Fibroblast of villous mesenchyme (primary cell): ENCODE measurements at places on chromosomes 6 and 20.
A peak's percentile ranks its signal among the peaks of the same experiment; 100 is the strongest.

- no peak for DNase-seq
These were observed 142.0 kb downstream of the UST start for GRCh38 chr6:148888856-148889255.

DNA sequence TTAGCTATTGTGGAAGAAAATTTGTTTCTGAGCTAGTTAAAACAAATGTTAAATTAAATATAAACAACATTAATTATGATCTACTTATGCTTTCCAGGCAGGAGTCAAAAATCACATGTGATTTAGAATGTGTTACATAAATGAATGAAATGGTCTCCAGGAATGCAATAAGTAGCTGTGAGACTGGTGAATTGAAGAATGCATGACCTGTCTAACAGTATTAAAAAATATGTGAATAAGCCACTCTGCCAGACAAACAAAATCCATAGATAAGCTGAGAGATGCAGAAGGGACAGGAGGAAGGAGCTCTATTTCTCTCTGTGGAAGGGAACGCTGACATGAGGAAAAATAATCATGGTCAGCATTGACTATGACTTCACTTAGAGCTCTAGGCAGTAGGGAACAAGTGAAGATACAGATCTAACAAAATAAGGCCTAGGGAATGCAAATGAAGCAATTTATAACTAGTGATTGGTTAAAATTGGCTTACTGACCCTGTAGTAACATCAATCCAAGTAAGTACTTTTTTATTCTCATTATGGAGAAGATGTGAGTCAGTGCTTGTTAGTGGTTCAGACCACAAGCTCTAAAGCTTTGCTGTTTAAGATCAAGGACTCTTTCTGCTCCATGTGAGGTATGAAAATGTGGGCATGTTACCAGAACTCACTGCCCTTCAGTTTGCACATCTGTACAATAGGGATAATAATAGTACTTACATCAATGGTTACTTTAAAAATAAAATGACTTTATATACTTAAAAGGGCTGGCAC is 432.6 kb downstream of the MMUT start:
- DNase-seq = peak; percentile 36

- DNase-seq = no peak
These were observed 155.5 kb downstream of the PRL start for GRCh38 chr6:22141241-22141745.

- no peak for DNase-seq
These were observed 272.7 kb upstream of the IRAK1BP1 start for GRCh38 chr6:78594668-78595066.

DNA sequence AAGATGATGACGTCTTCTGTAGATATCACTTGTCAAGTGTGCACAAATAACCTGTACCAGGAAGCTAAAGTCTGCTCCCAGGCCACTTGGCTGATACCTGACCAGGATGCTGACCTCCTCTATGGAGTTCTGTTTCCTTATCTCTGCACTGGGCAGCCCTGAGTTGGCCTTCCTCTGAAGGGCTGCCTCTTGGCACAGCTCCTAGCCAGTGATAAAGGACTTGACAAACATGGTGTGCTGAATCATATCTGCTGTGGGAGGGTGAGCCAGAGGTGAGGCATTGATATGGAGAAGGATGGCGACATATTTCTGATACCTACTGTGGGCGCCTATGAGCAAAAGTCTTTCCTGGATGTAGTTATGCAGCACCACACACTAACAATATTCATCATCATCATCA is 32.8 kb upstream of the FOXA2 start:
- DNase-seq = no peak

DNA sequence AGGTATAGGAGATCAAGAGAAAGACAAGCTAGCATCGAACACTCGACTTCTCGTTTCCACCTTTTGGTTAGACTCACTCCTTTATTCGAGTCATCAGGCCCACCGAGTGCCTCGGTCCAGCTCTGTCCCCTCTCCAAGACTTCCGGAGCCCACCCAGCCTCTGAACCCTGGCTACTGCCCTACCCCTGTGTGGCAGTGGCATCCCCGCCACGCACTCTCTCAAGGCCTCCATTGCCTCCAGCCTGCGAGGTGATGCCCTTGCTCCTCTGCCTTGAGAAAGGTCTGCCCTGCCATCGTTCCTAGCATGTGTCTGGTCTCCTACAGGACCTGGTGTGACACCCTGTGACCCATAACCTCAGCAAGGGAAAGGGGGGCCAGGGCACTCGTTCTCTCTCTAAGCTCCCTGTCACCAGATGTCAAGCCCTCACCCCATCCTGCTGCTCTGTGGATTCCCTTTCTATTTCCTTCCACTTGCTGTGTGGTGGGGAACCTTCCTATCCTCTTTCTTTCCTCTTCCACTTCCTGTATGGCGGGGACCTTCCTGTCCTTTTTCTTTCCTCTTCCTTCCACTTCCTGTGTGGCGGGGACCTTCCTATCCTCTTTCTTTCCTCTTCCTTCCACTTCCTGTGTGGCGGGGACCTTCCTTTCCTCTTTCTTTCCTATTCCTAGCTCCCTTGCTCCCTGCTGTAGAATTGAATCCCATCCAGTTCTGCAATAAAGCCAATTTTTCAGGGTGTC is 44.7 kb upstream of the QKI start:
- no peak for DNase-seq

GRCh38 chr6:38316099-38316868 is 323.4 kb downstream of the BTBD9 start:
- no peak for DNase-seq

- no peak for DNase-seq
These were observed 26.2 kb upstream of the MLIP start for GRCh38 chr6:54085047-54085446.

GRCh38 chr20:62636446-62636845 is 5.9 kb upstream of the SLCO4A1 start:
- DNase-seq = peak; percentile 64

GRCh38 chr20:25204550-25205276 is 9.2 kb downstream of the ENTPD6 start:
- no peak for DNase-seq

DNA sequence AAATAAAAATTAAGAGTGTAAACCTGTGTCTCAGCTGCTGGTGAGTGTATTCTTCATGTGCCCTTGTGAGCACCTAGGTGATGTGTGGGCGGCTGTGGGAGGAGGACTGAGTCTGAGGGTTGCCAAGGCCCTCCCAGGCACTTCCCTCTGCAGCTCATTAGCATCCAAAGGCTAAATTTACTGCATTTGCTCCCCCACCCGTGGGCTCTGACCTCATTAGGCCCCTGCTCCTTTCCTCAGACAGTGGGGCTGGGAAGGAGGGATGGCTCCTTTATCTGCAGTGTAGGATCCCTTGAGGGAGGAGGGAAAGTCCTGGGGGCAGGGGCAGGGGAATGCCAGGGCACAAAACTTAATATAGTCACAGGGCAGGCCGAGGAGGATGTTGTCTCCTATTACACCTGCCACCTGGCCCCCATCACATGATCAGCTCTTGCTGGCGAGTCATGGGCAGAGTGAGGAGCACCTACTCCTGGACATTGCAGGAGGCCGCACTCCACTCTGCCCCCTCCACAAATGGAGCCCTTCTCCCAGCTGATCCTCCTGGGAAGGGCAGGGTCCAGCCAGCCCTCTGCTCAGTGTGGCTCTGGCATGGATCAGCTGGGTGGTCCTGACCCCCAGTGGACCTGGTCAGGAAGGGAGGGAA is 133.2 kb downstream of the MRPL14 start:
- no peak for DNase-seq

DNA sequence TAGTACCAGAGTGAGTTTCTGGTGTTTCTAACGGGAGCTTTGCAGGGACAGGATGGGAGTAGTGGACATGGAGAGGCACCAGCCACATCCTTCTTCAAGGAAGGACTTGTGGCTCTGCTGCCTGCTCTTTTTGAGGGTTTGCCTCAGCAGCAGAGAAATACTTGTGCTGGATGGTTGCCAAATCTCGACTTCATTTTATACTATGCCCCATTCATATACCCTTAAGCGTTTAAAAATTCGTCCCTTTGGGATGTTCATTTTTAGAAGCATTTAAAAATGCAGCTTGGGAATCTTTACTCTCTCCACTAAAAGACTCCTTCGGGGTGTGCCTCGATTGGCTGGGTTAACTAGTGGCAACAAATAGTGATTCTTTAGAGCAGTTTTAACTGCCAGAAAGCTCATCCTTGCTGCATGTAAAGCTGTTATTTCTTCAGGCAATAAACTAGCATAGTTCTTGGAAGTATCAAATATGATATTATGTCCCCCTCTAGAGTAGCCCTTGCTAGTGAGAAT is 126.5 kb upstream of the B3GAT2 start:
- no peak for DNase-seq

GRCh38 chr6:4287811-4288244 is 152.5 kb upstream of the ECI2 start:
- no peak for DNase-seq

- peak; percentile 55 for DNase-seq
These were observed 201.9 kb downstream of the PLCB4 start for GRCh38 chr20:9270831-9271230.

DNA sequence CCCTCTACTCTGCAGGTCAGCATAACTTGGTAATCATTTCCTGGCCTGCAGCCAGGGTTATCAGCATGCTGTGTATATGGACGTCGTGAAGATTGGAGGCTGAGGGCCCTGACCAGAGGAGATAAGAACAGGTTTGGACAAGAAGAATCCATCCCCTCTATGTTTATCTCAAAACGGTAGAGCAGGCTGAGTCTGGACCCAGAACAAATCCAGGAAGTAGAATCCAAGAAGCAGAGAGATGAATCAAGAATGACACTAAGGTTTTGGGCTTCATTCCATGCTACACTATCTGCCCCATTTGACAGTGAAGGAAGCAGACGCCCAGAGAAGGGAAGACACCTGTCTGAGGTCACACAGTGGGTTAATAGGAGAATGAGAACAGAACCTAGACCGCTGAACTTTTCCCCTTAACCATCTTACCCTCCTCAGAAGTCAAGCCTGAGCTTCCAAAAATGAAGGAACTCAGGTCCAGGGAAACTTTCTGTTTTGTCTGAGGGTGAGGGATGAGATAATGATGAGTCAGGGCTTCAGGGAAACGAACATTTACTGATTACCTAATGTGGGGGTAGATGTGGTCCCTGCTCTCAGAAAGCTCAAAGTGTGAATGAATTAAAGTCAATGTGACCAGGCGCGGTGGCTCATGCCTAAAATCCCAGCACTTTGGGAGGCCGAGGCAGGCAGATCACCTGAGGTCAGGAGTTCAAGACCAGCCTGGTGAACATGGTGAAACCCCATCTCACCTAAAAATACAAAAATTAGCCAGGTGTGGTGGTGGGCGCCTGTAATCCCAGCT is 9.4 kb upstream of the COMMD7 start:
- DNase-seq = peak; percentile 64

- peak; percentile 86 for DNase-seq
These were observed 46.2 kb downstream of the GJA10 start for GRCh38 chr6:89940225-89941027.

DNA sequence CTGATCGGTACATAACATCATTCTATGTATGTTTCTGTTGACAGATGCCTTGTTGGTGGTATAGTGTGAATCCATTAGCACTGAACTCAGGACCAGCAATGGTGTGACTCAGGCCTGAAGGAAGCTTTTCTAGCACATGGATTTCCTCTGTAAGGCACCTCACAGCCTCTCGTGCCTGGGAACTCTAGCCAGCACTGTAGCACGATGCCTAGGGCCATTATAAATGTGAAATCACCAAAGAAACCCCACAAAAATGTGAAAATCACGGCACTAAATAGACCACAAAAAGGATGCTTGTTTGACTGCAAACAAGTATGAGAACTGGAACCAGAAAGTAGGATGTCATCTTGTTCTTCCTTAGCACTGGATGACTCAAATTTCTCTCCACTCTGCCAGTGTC is 63.7 kb upstream of the NKX2-2 start:
- DNase-seq = no peak

DNA sequence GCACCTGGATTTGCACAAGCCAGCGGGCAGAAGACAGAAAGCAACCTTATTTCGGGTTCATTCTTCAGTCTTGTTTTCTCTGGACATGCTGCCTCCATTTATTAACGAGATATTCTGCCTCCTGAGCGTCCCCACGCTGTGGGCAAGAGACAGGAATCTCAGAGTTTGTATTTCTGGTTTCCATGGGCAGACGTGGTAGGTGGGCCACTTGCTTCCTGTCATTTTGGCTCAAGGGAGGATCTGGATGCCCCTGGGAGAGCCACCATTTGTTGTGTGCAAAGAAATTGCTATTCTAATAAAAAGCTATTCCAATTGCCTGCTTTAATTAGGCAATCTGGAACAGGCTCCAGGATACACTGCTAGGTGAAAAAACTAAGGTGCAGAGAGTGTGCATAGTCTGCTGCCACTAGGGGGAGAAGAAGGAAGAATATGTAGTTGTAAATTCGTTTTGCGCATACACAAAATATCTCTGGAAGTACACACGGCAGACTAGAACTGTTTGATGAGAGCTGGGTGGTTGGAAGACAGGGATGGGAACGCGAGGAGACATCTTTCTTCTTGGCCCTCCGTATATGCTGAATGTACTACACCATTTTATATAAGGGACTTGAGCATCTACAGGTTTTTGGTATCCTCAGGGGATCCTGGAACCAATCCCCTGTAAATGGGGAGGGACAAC is 30.1 kb upstream of the SLC16A10 start:
- peak; percentile 55 for DNase-seq

DNA sequence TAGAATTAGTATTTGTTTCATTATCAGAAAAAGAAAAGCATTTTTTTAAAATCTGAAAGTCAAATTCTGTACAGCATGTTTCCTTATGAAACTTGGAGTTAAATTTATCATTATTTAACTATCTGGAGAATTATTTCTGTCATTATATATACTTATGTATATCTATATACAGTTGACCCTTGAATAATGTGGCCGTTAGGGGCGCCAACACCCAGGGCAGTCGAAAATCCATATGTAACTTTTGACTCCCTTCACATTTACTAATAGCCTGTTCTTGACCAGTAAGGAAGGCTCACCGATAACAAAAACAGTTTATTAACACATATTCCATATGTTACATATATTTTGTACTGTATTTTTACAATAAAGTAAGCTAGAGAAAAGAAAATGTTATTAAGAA is 341.2 kb downstream of the ADGRB3 start:
- DNase-seq = no peak

GRCh38 chr6:143064271-143064670 is 3.6 kb downstream of the AIG1 start:
- no peak for DNase-seq

GRCh38 chr6:70059039-70059719 is 192.8 kb downstream of the COL19A1 start:
- no peak for DNase-seq

DNA sequence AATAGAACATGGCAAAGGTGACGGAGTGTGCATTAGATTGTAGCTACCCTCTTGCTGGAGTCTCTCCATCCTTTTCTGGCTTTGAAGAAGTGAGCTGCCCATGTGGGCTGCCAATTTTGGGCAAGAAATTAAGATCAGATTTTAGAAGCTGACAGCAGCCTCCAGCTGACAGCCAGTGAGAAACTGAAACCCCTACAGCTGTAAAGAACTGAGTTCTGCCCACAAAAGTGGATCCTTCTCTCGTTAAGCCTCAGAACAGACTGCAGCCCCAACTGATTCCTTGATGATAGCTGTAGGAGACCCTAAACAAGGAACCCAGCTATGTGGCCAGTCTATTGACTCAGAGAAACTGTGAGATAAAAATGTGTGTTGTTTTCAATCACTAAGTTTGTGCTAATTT is 134.1 kb downstream of the CD109 start:
- DNase-seq = no peak

- no peak for DNase-seq
These were observed 638 bp upstream of the MYL9 start for GRCh38 chr20:36540551-36541211.
